WERI-Rb-1 (cell line): ENCODE measurements at places on chromosomes 6 and 20.

GRCh38 chr6:14117158-14118090 lies at the start of gene CD83:
TSS of gene CD83 (plus strand) at chr6:14117772. CDS start at chr6:14117812, 40 bp downstream.
- DNase-seq: peak; percentile 79

DNA sequence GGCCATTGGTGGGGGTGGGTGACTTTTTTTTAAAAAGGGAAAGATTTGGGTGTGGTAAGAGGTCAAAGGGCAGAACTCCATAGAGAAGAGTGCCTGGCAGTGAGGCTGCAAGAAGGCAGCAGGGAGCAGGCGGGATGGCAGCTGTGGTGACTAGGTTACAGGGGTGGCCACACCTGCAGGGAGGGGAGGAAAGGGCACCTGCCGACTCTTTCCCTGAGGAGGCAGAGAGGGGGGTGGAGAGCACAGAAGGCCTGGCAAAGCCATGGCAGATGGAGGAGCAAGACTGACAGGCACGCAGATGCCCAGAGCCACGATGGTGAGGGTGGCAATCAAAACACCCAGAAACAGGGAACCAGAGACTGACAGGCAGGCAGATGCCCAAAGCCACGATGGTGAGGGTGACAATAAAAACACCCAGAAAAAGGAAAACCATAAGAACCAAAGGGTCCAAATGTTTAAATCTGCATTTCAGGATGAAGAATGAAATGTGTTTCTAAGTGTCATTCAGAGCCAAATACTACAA lies 19.3 kb downstream of the CST7 start:
- DNase-seq: no peak

DNA sequence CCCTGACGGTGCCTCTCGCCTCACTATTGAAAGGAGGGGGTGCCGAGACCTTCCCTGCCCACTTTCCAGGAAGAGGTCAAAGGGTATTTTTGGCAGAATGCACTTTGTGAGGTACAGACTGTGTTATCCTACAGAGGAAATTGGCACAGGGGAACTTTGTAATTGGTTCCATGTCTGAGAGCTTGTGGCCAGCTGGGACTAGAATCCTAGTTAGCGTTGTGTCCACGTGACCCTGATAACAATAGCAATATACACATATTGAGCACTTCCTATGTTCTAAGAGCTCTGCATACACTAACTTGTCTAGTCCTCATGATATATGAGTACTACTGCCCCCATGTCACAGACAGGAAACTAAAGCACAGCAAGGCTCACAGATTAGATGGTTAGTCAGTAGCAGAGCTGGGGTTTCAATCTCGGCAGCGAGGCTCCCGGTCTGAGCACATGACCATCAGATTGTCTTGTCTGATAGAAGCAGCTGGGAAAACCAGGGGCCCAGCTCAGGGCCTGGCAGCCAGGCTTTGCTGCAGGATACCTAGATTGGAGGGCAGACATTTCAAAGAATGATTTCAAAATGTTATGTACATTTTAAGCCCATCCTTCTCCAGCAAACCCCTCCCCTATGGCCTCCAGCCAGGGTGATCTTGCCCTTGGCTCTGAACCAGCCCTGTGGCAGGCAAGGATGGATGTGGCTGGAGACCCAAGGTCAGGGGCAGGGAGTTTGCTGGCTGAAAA lies 1.4 kb downstream of the MAPK13 start:
- DNase-seq: peak; percentile 70

DNA sequence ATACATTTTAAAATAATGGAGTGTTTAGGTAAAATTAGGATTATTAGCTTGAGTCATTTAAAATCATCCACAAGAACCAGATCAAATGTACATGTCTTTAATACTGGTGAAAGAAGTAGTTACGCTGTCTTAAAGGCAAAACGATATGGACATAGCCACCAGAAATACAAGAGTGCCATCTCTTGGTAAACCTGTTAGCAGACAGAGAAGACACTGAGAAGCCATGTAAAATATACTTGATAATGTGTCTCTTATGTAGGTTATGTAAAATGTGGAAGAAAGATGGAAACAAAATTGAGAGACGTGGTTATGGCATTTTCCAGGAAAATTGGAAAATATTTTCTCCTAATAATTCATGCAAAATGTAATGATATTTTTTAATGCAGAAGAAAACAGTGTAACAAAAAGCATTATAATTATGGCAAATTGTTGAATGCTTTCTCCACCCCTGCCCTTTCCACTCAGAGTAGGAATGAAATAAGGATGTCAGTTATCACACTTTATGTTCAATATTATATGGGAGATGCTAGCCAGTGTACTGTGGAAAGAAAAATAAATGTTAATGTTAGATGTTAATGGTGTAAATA lies 12.2 kb upstream of the SLC17A2 start:
- DNase-seq: no peak

- DNase-seq: no peak
Observed at GRCh38 chr6:116467096-116467495, 5.9 kb downstream of the CALHM6 start.

DNA sequence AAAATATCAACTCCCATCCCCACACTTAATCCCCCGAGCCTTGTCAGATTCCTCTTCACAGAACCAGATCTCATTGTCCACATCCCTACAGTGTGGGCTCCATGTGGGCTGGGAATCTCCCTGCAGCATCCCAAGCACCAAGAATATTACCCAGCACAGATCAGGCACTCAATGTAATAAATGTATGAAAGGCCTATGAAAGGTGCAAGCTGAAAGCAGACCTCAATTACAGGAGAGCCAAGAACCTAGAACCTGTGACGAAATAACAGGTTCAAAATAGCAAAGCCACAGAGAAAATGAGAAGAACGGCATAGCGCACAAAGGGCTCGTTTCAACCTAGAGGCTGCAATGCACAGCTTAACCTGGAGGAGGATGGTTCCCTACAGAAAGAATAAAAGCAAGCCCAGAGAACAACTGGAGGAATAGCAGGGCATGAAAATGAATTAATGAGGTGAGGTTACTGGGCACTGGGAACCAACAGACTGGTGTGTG lies 3.1 kb downstream of the SLC23A2 start:
- no peak for DNase-seq

DNA sequence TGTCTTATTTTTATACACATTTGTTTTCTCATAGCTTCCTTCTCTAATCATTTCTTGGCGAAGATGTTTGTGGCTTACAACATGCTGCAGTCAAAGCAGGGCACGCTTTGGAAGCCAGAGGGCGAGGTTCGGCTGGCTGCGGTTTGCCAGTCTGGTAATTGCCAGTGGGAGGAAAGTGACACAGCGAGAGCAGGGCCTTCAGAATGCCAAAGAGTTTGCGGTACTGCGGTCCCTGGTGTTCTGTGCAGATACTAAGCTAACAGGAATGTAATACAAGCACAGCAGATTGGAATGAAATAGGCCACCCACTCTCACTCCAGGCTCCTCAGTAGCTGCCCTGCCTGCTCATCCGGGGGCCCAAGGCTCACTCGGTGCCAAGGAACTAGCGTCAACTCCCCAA lies 58.7 kb upstream of the TGM3 start:
- no peak for DNase-seq

DNA sequence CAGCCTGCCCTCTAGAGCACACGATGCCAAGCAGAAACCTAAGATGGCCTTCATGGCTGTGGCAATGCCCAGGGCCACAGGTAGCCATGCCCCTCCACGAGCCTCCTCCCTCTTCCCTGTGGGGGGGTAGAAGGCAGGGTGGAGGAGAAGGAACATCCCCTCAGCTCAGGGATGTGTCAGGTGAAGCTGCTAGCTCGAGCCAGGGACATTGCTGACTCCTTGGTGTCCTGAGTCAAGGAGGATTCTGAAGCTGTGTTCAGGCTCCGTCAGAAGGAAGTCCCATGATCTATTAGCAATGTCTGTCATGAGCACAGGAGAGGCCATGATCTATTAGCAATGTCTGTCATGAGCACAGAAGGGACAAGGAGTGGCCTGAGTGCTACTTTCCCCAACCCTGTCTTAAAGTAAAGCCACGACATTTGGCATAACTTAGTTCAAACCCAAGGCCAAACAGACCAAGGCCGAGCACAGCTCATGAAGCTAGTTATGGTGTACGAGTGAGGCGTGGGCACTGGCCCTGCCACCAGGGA lies 87.8 kb downstream of the BMP7 start:
- no peak for DNase-seq

GRCh38 chr6:79431537-79431933 lies 105.7 kb downstream of the LCA5 start:
- peak; percentile 18 for DNase-seq

- DNase-seq: no peak
Observed at GRCh38 chr6:54817236-54817635, 29.3 kb upstream of the FAM83B start.

GRCh38 chr6:40505191-40505810 lies 81.9 kb downstream of the LRFN2 start:
- no peak for DNase-seq

- no peak for DNase-seq
Observed at GRCh38 chr6:181049-181654, 111.1 kb upstream of the DUSP22 start.

DNA sequence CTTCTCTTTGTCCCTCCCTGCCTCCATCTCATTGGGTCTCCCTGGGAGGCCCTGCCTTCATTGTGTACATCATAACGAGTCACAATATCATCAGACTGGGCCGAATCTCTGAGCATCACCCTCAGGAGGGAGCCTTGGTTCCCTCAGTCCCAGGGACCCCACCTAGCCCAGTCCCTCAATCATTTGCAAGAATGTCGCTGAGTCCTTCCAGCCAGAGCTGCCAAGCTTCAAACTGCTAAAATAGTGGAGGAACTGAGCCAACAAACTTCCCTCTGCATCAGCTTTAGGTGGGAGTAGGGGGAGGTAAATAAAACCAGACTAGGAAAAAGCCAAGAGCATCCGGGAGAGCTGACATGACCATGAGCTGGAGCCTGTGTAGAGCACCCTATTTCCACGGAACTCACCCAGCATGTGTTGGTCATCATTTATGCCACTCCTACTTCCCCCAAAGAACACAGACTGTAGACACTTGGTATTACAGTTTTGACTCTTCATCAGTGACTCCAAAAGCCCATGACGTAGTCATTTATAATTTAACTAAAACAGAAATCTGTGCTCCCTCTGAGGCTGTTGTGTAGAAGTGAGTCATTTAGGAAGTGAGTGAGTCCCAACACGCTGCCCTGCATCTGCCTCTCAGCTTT lies 28.8 kb upstream of the IL17A start:
- no peak for DNase-seq

- DNase-seq: no peak
Observed at GRCh38 chr20:22060610-22061009, 355.1 kb downstream of the PAX1 start.

- DNase-seq: no peak
Observed at GRCh38 chr6:118815495-118815894, 78.5 kb upstream of the ASF1A start.

DNA sequence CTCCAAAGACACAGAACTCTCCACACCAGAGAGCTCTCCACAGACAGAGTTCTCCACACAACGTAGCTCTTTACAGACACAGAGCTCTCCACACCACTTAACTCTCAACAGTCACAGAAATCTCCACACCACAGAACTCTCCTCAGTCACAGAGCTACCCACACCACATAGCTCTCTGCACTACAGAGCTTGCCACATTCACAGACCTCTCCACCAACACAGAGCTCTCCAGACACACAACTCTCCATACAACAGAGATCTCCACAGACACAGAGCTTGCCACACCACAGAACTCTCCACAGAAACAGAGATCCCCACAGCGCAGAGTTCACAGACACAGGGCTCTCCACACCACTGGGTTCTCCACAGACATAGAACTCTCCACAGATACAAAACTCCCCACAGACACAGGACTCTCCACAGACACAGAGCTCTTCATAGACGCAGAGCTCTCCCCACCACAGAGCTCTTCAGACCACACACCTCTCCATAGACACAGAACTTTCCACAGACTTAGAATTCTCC lies 52.5 kb downstream of the ERMARD start:
- DNase-seq: no peak

DNA sequence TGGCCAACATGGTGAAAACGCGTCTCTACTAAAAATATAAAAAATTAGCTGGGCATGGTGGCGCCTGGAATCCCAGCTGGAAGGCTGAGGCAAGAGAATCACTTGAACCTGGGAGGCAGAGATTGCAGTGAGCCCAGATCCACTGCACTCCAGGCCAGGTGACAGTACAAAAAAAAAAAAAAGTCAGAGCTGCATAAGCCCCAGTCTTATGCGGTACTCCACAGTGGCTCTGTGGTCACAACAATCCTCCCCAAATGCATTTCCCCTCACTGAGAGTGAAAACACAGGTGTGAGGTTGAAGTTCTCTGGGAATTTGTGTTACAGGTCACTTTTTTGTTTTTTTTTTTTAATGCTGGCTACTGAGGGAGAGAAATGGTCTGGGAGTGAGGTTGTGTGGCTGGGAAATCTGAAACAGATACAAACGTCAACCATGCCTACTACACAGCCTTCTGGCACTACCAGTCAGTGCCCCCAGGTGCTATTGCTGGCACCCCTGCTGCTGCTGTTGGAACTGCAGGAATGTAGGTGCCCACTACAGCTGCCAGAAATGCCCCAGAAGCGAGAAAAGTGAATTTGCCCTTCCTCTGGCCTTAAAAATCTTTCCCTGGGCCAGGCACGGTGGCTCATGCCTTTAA lies 5.7 kb downstream of the MRPS26 start:
- no peak for DNase-seq

DNA sequence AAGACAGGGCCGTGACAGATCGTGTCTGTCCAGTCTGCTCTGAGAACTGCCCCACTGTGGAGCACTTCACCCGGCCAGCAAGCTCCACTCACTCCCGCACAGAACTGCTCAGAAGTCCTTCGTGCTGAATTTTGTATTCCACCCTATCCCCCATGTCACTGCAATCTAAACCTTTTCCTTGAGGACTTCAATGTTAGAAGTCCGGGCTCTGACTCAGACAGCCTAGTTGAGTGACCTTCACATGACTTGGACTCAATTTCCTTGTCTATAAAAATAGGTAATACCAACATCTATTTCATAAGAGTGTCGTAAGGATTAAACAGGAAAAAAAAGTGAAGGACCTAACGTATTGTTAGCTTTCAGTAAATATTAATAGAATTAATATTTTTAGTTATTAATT lies 161.6 kb downstream of the QRSL1 start:
- no peak for DNase-seq

GRCh38 chr6:18962361-18962905 lies 575.3 kb downstream of the RNF144B start:
- no peak for DNase-seq

- no peak for DNase-seq
Observed at GRCh38 chr20:59577037-59577808, 27.1 kb upstream of the PHACTR3 start.

GRCh38 chr6:142871910-142872331 lies 73.1 kb downstream of the HIVEP2 start:
- DNase-seq: no peak
